CD4-positive, alpha-beta T cell treated with Interleukin-12 subunit alpha and Interleukin-12 subunit beta, for 1 hour (primary cell): ENCODE measurements at places on chromosomes 1 and 21.
A peak's percentile ranks its signal among the peaks of the same experiment; 100 is the strongest.

DNA sequence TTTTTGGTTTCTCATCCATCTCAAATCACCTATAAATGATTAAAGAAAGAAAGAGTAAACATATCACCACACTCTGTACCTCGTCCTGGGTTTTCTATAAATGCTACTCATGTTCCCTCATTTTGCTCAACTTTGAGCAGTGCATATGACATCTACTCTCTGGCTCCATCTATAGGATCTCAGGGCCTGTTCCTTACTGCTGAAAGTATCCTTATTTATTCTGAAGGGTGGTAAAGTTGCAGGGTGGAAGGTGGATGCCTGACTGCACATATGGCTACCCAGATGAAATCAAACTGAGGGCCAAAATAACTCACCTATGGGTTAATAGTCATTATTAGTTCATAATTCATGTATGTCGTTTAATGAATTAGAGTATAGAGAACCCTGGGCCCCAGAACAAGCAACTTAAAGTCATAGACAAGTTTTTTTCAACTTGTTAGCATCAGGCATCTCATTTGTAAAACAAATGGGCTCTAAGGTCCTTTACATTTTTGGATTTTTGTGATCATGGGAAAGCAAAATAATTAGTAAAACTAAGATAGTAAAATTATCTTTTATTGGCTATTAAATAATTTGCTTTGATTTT, 46.5 kb downstream of the NCF2 start:
- DNase-seq: peak; percentile 55

GRCh38 chr1:62689524-62689923, 1.3 kb upstream of the DOCK7 start:
- no peak for DNase-seq

DNA sequence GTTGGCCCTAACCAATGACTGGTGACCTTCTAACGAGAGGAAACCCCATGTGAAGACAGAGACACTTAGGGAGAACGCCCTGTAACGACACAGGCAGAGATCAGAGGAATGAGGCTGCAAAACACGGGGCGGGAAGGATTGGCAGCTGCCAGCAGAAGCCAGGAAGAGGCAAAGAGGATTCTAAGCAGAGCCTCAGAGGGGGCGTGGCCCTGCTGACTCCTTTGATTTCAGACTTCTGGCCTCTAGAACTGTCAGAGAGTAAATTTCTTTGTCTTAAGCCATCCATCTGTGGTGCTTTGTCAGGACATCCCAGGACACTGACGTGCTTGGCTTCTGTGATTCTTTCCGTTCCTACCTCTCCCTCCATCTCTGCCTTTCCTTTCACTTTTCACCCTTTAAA, 79.3 kb downstream of the SH3BGR start:
- no peak for DNase-seq

DNA sequence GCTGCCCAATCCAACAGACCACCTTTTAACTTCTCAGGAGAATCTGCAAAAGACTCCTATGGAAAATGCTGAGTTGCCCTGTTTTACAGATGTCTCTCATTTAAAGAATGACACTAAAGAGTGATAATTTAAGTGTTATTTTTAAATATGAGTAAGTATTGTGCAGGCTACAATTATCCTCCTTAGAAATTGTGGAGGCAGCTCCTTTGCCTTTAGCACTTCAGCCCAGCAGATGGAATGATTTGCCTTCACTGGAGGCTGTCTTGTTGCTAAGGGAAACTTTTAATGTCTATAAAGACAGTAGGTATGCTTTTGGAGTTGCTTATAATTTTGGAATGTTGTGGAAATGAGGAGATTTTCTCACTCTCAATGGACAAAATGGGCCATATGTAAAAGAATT, 1345.5 kb downstream of the NCAM2 start:
- DNase-seq: no peak

DNA sequence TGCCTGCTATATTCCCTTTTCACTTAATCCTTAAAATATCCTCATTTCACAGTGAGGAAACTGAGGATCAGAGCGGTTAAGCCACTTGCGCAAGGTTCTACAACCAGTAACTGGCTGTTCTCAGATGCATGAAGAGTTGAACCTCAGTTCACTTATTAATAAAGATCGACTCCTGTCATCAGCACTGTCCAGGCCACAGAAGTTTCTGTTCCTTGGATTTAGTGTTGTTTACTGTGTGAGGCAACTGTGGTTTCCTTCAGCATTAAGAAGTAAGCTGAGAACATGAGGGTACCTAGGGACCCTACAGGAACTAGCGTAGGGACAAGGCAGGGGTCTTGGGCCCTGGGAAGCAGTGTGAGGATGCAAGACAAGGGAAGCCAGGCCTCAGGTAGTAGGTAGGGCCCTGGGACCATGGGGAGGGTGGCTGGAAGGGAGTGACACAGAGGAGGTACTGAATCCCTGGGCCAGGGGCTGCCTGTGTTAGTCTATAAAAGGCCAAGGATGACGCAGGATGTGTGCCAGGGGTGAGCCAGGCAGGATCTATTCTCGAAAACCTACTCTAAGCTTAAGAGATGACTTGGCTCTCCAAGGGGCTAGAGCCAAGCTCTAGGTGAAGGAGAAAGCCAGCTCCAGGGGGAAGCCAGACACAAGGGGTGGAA, 181.2 kb upstream of the CSF3R start:
- no peak for DNase-seq

DNA sequence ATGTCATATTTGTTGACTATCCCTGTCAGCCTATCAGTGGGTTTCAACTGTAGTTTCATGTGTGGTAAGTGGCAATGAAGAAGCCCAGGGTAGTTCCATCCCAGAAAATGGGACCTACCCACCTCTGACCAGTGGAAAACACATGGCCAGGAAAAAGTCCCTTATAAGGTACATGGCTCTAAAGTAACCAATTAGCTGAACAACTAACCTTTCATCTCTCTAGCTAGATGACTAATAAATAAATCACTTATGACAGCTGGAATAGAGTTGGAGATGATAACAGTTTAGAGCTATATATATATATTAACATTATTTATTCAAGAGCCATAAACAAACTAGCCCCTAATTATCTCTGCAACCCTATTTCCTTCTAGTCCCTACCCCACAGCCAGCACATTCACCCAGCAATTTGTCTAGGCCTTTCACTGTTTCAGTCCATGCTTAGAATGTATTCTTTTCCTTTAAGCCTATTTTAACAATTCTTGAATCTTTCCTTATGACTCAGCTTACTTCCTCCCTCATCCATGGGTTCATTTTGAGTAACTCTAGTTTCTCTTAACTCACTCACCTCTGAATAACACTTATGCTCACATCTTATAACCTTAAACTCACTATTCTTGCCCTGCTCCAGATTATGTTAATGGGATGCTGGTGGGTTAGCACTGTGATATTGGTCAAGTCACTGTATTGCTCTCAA, 83.7 kb downstream of the TNFSF18 start:
- no peak for DNase-seq

- DNase-seq: no peak
Measured at GRCh38 chr1:99533909-99534637, 111.8 kb upstream of the PALMD start.

DNA sequence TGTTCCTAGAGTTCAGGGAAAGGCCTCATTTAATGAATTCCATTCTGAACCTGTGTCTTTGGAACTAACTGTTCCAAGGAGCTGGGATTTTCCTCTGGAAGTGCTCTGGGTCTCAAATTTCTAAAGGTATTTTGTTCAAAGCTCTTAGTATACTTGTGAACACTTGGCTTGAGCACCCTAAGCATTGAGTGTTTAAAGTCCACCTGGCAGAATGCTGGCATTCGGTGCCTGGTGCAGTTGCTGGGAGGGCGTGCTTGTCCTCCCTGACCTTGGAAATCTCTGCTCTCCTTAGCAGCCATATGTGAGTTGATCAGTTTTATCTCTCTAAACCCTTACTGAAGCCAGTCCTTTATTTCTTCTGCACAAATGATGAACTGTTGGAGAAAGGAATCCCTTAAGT, 3.0 kb downstream of the MTARC2 start:
- no peak for DNase-seq

GRCh38 chr1:158117854-158118704, 62.6 kb upstream of the CD1D start:
- DNase-seq: peak; percentile 33

GRCh38 chr1:159925719-159926078, 392 bp upstream of the TAGLN2 start:
- no peak for DNase-seq

- no peak for DNase-seq
Measured at GRCh38 chr1:191541758-191542157, 616.5 kb upstream of the RGS18 start.
